Posterior vena cava (tissue), 2 donors: ENCODE measurements at places on chromosomes 6 and 20.

GRCh38 chr20:57693002-57693582 lies 16.7 kb downstream of the PMEPA1 start:
- DNase-seq, result no peak

GRCh38 chr6:107192830-107193229 lies 77.5 kb upstream of the BEND3 start:
- no peak for DNase-seq

GRCh38 chr6:6788394-6789032 lies 200.0 kb downstream of the LY86 start:
- DNase-seq, result no peak

DNA sequence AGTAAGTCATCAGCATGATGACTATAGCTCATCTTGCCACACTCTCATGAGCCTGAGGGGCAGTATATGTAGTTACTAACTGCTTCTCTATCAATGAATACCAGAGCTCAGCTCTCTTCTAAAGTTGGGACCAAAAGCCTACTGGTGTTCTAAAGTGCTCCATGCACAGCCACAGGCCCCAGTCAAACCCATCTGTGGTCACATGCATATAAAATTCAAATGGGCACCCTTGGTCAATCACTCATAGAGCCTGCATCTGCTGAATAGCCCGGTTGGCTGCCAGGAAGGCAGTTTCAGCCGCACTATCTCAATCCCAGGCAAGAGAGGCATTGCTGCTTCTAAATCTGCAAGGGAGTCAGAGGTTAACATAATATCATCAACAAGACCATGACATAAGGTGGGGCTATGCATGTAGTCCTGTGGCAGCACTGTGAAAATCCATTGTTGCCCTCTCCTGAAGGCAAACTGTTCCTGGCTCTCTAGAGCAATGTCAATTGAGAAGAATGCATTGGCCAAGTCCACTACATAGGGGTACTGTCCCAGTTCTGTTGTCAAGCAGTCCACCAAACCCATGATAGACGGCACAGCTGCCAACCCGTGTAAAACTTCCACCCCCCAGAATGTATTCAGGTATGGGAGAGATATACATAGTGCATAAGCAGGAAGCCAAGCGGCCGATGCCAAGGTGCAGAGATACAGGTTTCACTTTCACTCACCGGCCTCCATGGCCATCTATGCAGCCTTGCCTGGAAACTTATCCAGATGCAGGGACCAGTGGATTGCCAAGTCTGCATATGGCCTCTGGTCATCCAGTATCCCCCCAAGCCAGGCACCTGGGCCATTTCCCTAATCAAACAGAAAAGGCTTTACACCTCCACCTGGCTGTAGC lies 76.2 kb downstream of the ALDH8A1 start:
- no peak for DNase-seq

DNA sequence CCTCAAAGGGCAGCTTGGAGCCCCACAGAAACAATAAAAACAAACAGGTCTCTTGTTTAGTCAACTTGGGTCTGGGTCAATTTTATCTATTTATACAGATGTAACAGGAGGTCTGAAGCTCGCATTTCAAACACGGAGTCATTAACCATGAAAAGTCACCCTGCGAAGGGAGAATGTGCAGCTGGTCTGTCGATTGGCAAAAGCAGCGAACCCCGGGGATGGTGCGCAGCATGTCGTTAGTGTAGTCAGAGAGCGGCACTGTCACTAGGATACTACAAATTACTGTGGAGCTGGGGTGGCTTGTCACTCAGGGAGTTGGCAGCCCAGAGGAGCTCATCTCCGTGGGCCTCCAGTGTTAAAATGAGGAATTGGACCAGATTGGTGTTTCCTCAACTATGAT lies 190.4 kb upstream of the ARG1 start:
- no peak for DNase-seq

- no peak for DNase-seq
These were observed 321.5 kb upstream of the CHD6 start for GRCh38 chr20:41939659-41940058.

DNA sequence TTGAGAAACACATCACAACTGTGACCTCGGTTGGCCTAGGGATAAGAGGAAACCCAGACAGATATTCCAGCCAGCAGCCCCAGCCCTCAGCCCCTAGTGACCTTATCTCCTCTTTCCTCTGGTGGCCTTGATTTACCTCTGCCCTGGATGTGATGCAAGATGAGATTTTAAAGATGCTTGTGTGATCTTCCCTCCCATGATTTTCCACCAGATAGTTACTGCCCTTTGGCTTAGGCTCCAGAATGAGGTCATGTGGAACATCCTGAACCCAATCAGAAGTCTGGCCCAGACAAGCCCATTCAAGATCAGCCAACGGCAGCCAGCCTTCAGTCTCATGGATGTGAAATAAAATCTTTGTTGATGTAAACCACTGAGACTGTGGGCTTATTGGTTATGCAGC lies 104.0 kb downstream of the BANF2 start:
- peak; percentile 68 for DNase-seq

- DNase-seq, result no peak
These were observed 181.2 kb upstream of the SHLD1 start for GRCh38 chr20:5569021-5569420.

DNA sequence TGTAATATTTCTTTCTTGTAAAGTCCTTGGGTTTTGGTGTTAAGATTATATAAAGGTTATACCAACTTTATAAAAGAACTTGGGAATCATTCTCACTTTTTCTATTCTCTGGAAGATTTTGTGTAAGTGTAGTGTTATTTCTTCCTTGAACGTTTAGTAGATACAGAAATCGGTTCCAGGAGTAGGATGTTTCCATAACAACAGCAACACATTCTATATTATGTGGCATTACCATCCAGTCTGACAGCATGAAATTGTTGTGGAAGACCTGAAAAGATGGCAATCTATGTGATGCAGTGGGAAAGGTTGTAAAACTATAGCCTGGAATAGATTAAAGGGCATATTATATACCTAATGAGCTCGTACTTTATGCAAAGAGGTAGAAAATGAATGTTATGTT lies 13.8 kb downstream of the ECT2L start:
- DNase-seq, result no peak

DNA sequence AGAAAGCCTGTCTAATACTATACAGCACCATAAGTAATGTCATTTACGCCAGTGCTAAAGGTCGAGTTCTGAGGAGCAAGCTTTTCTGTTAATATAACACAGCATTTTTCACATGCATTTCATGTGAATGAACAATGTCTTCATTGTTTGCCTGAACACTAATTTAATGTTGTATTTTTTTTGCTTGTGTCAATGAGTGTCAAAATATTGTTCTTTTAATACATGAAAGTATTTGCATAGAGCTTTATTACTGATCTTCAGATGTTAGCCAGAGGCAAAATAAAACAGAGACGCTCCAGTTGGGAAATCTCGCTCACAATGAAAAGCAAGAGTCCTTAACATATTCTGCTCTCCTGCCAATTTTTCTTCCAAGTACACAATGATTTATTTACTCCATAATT lies 151.8 kb downstream of the FOXC1 start:
- no peak for DNase-seq

GRCh38 chr6:134046054-134046453 lies 6.4 kb downstream of the SLC2A12 start:
- no peak for DNase-seq

- no peak for DNase-seq
These were observed 13.0 kb downstream of the PSMG4 start for GRCh38 chr6:3271756-3272155.

DNA sequence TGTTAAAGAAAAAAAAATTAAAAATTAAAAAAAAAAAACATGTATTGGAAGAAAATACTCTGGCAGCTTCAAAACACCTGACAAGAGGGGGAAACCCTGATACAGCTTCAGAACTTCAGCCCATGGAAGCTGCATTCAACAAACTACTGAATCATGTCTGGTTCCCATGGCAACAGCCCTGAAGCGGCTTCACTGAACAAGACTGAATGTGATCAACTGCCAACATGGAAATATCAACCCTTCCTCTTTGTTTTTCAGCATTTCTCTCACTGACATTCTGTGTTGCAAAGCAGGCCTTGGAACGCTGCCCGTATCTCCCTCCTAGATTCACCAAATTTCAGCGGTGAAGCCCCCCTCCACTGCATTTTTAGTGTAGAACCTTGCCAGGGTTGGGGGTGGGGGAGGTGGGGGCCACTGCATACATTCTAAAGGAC lies 91.3 kb upstream of the SHLD1 start:
- DNase-seq, result peak; percentile 92

DNA sequence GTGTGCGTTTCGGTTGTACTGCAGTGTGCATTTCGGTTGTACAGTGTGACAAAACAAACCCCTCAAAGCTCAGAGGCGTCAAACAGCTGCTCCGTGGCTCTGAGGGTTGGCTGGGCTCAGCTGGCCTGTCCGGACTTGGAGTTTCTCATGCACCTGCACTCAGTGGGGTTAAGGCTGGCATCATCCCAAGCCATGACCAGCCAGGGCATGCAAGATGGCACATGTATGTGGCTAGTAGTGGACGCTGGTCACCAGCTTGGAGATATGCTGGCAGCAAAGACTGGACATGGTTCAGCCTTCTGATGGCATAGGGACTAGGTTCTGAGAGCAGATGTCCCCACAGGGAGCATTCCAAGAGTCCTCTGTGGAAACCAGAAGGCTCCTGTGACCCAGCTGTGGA lies 187.2 kb downstream of the CDH4 start:
- peak; percentile 63 for DNase-seq

GRCh38 chr6:33914645-33915044 lies 110.8 kb upstream of the MLN start:
- no peak for DNase-seq

- no peak for DNase-seq
These were observed 25.6 kb upstream of the ARMH2 start for GRCh38 chr6:24824142-24824938.

- no peak for DNase-seq
These were observed 103.5 kb downstream of the LAMP5 start for GRCh38 chr20:9617940-9618339.

DNA sequence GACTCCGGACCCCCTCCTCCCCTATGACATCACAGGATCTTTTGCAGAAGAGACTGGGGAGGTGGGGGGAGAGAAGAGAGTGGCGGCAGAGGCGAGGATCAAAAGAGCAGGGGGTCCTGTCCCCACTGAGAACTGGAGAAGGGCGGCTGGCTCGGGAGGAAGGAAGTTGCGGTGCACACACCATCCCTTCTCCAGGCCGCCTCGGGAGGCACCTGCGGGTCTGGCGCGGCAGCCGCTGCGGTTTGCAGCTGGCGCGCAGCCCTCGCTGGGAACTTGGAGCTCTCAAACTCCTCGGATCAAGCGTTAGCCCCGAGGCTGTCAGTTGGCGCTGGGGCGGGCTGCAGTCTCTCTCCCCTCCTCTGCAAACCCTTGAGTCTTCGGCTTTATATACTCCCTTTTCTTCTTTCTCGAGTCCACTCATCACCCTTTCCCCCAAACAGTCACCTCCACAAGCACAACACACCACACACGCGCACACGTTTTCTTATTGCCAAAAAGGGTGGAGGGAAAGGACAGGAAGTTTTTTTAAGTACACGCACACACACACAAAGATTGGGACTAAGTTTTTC lies 180.7 kb downstream of the TBXT start:
- no peak for DNase-seq

DNA sequence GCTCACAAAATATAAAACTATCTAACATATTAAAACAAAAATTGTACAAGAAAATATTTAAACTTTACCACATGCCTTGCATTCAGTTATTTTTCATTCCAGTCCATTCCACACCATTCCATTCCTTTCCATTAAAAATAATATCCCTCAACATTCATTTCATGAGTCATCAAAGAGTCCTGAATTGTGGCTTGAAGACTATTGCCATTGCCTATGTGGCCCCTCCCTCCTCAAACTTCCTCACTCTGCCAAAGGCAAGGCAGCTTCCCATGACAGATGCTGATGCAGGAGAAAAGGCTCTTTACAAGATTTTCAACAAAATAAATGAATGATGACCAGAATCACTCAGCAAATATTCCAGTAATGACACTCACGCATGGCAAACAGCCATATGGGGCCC lies 31.7 kb downstream of the IL20RA start:
- no peak for DNase-seq

GRCh38 chr20:3111995-3112394 lies 27.5 kb upstream of the AVP start:
- DNase-seq, result no peak

DNA sequence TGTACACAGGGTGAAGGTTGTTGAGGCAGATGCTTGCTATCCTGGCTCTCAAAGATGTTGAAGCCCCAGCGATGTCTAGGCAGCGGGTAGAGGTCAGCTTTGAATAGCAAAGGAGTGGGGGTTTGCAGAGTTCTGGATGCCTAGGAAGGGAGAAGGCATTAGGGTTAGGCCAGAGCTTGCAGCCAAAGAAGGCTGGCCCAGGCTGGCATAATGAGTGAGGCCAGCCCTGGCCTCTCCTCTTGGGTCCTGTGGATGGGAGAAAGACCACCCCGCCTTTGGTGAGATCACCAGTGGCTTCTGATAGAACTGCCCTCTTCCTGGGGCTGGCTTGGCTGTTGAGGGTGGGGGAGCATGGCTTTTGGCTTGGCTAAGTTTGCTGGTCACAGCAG lies 406 bp upstream of the WFDC5 start:
- no peak for DNase-seq

DNA sequence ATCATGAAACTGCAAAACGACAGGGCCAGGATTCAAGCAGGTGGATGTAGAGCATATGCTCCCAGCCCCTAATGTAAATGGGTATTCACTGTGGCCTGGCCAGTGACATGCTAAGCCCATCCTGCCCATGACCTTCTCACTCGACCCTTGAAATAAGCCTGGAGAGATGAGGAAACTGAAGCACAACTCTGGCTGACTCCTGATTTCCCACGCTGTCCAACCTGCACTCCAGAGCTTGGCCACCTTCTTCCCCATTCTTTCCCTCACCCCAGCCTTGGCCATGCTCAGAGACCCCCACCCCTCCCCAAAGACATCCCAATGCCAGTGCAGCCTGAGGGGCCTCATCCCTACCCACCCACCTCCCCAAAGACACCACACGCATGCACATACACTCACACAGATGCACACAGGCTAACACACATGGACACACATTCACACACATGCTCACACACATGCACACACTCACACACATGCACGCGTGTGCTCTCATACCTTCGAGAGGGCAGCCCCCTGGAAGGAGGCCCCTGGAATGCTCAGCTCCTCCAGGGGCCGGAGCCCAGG lies 12.4 kb downstream of the TFEB start:
- DNase-seq, result no peak

- DNase-seq, result peak; percentile 81
These were observed 4.9 kb downstream of the FOXC1 start for GRCh38 chr6:1614448-1615150.

DNA sequence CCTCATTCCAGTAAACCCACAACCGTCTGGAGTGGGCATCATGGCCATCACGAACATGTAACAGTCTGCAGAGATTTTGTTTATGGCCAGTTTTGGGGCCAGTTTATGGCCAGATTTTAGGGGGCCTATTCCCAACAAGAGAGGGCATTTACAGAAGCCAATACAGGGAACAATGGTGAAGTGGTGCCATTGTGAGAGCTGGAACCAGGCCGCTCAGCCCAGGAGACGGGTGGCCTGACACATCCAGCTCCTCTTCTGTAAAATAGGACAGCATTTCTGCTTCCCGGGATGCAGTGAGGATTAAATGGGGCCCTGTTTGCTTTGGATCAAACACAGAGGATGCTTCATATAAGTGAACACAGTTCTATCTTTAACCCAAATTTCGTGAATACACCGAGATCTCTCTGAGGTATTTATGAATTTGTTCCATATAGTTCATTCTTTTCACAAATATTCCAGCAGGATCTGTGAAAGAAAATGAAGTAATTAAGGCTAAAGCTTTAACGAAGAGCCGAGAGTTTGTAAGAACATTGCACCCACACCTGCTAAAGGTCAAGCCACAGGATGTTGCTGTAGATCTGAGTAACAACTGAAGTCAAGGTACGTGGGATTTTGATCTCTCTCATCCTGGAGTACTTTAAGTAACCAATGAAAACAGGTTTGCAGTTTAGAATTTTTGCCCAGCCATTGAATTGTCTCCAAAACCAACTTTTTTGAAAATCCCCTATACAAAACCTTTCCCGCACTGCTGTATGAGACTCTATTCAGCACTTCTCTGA lies 14.5 kb upstream of the SIRPG start:
- no peak for DNase-seq
